Stimulated activated CD4-positive, alpha-beta T cell treated with anti-CD3 and anti-CD28 coated beads, TNF-alpha, amount 100 ng/mL, for 4 hours (primary cell): ENCODE measurements at places on chromosomes 6 and 20.

- no peak for DNase-seq
Measured at GRCh38 chr6:158879180-158879579, 60.0 kb upstream of the EZR start.

- no peak for DNase-seq
Measured at GRCh38 chr6:43013097-43013842, 476 bp downstream of the MEA1 start.

DNA sequence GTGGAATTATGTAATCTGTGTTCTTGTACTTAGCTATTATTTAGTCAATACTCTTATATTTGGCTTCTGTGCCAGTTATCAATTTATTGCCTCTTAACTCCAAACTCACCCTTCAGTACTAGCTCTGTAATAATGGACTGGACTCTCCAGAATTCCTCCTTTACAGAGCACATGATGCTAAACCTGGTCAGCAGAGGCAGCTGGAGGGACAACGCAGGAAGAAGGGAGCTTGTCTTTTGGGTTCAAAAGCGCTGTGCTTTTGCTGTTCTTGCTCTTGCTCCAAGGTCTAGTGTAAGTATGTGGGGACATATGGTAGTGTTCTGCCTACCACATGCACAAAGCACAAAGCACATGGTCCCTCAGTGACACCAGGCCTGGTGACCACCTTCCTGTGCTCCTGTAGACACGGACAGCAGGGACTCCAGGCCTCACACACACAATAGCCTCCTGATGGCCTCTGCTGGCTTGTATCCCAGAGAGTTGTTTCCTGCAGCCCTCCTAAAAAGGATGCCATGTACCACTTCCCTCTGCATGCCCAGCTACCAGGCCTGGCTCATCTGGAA, 46.1 kb downstream of the CHD6 start:
- no peak for DNase-seq

DNA sequence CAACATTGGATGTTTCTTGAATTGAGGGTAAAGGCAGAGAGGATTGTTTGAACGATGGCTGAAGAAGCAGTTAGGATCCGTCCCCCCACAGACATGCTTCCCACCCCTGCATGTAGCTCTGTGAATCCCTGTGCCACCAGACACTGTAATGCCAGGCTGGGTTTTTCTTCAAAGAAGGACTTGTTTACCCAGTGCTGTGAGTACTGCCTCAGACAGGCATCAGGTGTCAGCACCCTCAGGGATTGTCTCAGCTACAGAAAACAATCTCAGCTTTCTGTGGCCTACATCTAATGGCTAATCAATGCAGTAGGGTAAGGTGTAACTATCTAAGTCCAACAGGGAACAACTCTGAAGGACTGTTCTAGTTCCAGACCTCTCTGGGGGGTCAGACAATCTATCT, 853.0 kb upstream of the EPHA7 start:
- no peak for DNase-seq

DNA sequence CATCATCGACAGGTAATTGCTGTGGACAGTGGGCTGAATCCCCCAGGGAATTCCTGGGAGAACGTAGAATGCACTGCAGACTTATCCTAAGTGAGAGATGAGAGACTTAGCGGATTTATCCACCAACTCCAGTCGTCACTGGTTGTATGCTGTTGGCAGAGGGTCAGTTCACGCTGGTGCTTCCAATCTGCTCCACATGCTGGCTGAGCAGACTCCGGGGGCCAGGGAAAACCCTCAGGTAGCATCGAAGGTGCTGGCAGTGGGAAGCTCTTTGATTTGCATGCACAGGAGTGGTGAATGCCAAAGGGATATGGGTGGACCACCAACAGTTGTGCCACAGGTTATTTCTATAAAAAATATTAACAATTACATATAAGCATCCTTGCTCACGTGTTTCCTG, 20.2 kb downstream of the TTLL9 start:
- DNase-seq, result no peak

GRCh38 chr20:54458219-54458618, 17.2 kb upstream of the DOK5 start:
- no peak for DNase-seq
